ENCODE measurements at places on chromosomes 2 and 18.
A peak's percentile ranks its signal among the peaks of the same experiment; 100 is the strongest.

DNA sequence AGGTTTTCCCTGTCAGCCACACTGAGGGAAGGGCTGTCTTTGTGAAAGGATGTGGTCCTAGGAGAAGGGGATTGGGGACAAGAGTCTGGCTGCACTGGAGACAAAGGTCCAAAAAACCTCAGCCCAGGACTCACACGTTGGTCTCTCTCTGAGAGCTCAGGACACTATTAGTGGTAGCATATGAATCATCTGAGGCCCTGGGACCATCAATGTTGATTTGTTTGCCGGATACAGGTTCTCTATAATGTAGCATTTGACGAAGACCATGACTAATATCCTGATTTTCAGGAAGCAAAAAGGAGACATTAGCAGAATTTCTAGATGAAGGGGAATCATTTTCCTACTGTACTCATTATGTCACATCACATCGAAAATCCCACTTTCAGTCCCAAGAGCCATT, 22.2 kb upstream of the DNAH6 start:
- no peak for DNase-seq

GRCh38 chr2:160388464-160389263, 104.9 kb downstream of the RBMS1 start:
- no peak for DNase-seq

DNA sequence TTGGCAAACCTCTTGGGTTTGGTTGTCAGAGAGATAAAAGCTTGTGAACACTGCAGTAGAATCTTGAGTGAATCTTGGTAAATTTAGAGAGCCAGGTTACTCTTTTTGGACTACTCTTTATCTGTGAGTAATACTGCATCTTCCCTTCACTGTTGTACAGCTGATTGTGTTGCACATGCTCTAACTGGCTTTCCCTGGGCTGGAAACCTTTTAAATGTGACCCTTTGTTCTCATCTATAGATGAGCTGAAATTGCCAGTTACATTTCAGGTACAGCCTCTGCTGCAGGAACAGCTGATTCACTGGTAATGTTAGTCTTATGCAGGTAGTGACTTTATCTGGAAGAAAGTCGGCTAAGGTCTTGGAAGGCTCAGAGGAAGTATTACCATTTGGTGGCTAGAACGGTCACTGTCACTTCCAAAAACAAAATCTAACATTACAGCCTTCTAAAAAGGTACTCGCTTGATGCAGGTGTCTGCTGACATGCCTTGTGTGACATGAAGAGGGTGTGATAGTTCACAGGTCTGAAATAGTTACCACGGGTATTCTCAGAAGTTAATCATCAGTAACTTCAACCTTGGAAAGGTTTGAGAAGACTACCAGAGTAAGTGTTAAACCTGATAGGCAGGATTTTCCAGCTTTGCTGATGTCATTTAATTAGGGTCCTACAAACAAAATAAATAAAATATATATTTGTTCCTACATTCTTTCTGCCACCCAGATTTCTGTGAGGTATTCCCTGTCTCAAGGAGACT, 851.1 kb downstream of the SLC4A3 start:
- no peak for DNase-seq

DNA sequence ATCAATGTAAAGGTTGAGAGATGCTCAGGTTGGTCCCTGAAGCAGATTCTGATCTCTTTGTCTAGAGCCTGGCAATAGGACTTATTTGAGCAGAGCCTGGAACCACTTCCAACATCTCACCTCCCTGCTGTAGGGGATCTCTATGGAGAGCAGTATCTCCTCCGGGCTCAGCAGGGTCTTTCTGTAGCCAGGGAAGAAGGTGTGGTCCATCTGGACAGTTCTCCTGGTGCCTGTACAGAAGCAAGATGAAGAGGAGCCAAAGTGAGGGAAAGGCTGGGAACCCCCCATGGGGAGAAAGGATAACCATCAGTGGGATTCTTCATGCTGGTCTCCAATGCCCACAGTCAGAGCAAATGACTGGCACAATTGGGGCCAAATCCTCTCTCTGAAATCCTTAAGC, 34.8 kb downstream of the XDH start:
- DNase-seq, result no peak

DNA sequence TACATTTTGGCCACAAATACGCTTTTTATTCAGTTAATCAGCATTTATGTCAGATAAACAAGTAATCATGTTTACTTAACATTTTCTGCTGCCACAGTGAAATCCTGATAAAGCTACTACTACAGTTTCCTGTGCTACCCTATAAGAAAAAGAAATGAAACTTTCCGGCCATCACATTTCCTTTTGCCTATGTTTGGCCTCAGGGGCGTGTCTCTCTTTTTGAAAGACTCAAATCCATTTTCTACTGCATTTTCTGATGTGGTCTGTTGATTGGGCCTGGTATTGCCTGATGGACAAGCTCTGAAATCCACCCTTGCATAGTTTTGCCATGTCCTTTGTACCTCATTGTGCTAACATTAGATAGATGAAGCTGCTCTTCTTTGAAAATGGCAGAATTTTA, 152.6 kb downstream of the AGPS start:
- no peak for DNase-seq

DNA sequence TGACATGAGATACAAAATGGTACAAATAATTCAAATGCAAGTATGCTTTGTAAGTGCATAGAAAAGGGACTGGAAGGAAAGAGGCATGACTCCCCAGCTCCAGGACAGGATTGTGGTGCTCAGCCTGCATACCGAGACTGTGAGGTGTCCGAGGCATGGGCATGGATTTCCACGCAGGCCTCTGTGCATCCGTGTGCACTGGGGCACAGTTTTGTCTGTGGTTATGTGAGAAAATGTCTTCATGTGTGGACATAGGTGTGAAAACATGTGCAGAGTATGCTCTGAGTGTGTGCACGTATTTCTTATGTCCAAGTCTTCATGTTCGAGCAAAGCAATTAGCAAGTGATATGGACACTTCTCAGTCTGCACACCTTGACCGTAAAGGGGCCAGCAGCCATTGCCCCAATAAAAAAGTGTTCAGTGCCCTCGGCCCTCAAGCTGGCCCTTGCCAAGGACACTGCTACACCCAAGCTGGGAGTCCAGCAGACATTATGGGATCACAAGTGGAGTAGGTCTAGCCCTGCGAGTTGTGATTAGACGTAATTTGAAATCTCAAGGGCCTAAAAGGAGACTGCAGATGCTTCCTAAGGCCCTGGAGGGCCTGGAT, 120.7 kb downstream of the CYP26B1 start:
- no peak for DNase-seq

- DNase-seq, result no peak
Measured at GRCh38 chr2:231050018-231050901, 6.4 kb upstream of the PSMD1 start.

DNA sequence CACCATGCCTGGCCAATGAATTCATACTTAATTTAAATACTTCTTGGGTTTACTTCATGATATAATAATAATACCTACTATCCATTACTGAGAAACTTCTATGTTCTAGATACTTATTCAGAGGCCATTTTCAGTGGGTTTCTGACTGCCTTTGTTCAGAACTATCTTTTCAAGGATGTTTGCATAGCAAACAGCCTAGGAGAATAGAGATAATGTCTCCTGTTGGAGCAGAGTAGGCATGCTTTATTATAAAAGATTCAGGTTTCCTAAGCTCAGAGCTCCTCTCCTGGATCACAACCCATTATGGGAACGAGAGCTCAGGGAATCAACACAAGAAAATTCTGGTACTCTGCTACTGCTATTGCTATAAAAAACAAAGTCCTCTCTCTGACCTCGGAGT, 11.1 kb downstream of the FASTKD1 start:
- DNase-seq, result no peak

DNA sequence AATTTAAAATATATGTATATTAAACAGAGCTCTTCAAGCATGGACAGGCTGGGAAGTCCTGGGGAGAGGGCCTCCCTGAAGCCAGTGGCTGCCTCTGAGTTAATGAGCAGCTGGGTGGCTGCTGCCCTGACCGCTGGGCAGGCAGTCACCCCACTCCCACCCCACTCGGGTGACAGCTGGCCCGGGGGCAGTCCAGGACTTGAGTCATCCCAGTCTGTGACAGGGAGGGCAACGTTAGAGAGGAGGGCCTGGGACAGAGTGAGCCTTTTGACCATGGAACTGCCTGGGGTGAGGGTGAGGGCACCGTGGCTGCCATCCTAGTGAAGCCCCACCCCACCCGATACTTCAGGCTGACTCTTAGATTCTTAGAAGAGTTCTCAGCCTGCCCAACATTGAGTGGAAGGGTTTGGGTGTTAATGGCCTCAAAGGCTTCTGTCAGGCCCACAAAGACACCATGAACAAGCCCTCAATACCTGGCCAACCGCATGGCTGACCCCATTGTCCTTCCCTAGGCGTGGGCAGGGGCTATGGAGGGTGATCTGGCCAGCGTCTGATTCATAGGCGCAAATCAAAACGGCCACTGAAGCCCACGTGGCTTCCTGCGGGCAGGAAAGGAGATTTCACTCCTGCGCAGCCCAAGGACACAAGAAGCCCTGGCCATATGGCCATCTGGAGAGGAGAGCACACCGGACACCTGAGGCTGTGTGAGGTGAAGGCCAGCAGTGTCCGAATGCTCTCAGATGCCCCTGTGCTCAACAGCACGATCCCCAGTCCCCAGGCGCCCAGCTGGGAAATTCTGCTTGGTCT, 47.5 kb downstream of the MRPS5 start:
- no peak for DNase-seq

DNA sequence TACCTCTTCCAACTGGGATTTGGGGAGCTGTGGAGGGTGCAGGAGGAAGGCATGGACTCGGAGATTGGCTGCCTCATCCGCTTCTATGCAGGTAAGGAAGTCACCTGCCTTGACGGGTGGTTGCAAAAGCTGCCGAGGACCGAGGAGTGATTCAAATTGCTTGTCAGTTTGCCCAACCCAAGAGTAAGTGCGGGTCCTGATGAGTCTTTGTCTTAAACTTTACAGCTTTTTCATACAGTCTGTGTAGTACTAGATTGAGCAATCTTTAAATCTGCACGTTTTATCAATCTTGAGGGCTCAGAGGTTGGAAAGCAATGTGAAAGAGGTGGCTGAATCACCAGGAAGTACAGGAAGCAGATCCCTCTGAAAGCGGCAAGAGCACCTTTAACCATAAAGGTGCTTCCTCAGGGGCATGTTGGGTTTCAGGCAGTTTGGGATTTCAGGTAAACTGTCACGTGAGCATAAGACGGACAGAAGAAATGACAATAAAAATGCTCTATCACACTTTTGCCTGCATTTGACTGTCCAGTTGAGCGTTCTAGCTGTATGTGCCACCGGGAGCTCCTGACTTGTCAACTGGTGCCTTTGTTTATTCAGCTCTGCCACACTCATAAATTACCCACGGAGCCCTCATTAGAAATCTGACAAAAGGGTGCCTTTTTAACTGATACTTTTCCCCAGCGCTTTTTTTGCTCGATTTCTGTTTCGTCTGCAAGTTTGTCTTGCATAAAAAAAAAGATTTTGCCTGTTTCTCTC, 2.0 kb downstream of the PHLPP1 start:
- DNase-seq, result peak; percentile 14
